ENCODE measurements at places on chromosomes 16 and 17.

DNA sequence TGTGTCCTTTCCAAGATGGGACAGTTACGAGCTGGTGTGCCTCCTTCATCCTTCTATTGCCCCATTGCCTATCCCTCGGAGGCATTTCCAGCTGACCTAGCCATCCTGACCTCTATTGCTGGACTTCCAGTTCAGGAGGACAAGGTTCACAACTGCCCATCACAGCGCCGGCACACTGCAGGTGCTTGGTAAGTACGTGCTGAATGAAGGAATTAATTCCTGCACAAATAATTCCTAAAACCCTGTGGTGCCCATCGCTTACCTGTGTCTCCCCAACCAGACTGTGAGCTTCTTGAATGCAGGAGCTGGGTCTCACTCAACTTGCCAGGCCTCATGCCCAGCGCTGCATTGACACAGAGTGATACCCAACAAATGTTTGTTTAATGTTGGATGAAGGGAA lies 13.0 kb downstream of the ALOX15B start:
- DNase-seq, result no peak

DNA sequence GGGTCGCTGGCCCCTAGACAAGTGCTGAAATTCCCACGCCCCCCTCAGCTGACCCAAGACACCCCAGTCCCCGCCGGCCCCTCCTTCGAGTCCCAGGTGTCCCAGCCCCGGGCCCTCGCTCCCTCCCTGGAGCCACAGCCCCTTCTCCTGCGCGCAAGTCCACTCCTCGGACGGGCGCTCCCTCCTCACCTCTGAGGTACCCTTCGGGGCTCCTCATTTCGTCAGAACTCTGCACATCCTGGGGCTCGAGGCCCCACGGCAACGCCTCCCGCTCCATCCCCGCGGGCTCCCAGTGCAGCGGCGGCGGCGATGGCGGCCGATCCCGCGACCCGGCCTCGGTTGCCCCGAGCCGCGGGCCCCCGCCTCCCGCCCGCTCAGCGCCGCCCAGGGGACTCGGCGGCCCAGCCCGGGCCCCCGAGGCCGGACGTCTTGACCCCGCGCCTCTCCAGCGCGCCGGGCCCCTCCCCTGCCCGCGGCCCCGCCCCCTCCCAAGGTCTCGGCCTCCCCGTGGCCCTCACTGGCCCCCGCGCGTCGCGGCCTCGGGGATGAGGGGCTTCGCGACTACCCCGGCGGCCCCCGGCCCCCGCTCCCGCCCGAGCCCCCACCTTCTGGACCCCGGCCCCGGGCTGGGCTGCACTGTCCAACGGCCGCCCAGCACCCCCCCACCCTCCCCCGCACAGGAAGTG lies at the start of gene ZNF768:
Gene ZNF768, minus strand, starts transcription at position 430 of the 686 bp plus-strand sequence. Its CDS starts 153 bp downstream, at position 277.
- DNase-seq, result no peak

DNA sequence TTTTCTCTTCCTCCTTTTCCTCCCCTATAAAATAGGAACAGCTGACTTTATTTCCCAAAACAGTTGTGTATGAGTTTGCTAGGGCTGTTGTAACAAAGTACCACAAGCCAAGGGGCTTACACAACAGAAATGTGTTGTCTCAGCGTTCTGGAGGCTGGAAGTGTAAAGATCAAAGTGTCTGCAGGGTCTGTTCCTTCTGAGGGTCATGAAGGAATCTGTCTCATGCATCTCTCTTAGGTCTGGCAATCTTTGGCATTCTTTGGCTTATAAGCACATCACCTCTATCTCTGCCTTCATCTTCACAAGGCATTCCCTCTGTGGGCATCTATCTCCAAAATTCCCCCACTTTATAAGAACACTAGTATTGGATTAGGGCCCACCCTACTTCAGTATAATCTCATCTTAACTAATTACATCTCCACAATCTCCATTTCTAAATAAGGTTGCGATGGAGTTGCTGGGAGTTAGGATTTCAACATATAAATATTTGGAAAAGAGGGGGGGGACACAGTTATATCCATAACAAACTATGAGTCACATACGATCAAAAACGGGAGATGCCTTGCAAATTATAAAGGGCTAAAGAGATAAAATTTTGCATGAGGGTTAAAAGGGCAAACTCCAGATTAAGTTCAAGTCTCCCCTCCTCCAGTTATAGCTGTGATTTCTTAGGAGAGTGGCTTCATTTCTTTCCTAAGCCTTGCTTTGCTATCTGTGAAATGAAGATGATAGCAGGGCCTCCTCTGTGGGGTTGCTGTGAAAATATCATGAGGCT lies 109.7 kb downstream of the VAT1L start:
- DNase-seq, result no peak

GRCh38 chr16:15754821-15755534 lies 101.8 kb downstream of the MYH11 start:
- DNase-seq, result no peak

DNA sequence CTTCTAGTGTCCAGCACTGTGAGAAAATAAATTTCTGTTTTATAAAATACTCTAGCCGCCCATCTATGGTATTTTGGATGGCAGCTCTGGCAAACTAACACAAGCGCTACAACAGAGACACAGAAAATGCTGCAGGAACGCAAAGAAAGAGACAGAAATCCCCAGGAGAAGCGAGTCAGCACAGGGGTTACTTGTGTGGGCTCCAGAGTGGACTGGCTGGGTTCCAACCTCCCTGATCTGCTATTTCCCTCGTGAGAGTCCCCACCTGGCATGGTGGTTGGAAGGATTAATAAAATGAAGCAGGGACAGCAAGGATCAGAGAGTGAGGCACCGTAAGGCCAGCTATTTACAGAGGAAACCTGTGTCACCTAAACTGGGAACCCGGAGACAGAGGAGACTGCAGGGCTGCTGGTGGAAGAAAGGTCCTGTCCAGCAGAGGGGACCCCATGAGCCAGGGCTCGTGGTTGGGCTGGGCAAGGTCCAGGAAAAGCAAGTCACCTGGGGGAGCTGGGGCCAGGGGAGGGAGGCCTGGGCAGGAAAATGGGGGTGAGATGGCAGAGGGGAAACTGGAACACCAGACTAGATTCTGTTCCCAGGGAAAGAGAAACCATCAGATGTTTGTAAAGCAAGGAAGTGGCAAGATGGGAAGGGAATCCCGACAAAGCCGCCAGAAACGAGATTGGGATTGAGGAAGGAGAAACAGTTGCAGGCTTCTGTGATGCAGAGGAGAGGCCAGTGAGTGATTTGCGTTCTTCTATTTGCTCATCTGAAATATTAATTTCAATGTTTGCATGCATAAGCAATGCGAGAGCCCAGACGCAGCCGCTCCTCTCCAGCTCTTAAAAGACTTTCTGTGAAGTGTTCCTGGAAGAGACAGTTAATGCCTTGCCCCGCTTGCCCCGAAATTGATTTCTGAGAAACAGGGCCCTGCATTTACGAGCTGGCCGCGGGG lies 63.0 kb upstream of the TEKT3 start:
- DNase-seq, result no peak

DNA sequence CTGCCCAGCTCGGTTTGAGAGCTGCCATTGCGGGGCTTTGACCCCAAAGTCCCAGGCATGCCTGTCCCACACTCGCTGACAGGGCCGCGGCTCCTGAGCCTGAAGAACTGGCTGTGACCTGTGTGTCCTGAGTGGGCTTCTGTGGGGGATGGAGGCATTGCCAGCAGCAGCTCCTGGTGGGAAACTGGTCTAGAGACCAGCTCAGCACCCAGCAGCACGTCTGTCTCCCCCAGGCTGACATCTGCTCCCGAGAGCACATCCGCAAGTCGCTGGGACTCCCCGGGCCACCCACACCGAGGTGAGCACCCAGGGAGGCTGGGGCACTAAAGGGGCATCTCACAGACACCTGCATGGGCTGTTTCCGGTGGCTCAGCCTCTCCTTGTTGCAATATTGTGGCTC lies 13.4 kb downstream of the ENDOV start:
- DNase-seq, result no peak

GRCh38 chr17:7579001-7579833 lies at the start of gene CD68:
Gene CD68 (plus strand): TSS chr17:7579638. CDS start chr17:7579678, 40 bp downstream.
- no peak for DNase-seq

- no peak for DNase-seq
Measured at GRCh38 chr17:80785477-80786178, 206.0 kb upstream of the CHMP6 start.

DNA sequence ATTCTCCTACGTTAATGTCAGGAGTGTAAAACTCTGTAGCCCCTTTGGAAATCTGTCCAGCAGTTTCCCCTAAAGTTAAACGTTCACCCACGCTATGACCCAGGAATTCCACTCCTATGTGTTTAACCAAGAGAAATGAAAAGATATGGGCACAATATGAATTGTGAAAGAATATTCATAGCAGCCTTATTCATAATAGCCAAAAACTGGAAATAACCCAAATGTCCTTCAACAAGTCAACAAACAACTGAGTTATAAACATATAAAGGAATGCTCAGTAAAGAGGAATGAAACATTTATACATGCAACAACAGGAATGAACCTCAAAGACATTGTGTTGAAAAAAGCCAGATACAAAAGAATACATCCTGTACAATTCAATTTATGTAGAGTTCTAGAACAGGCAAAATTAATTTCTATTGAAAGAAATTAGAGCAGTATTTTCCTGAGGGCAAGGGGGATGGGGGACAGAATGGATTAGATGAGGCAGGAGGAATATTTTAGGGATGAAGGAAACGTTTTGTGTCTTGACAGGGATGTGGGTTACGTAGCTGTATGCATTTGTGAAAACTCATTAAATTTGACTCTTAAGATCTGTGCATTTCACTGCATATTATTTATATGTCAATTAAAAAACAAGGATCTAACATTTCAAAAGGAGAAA lies 286.7 kb upstream of the CDH5 start:
- no peak for DNase-seq

DNA sequence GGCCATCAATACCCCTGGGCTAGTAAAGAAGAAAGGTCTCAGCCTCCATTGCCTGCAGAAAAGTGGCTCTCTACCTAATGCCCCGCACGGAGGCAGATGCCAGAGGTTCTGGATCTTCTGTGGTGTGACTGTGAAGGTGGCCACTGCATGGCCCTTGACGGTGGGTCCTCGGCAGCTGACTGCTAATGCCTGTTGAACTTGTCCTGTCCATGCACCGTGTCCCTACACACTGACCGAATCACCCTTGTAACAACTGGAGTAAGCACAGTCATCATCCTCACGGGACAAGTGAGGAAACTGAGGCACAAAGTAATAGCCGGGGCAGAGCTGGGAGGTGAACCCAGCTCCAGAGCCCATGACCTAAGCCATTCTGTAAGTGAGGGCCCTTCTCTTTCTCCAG lies 48.8 kb downstream of the MYH11 start:
- DNase-seq, result no peak

DNA sequence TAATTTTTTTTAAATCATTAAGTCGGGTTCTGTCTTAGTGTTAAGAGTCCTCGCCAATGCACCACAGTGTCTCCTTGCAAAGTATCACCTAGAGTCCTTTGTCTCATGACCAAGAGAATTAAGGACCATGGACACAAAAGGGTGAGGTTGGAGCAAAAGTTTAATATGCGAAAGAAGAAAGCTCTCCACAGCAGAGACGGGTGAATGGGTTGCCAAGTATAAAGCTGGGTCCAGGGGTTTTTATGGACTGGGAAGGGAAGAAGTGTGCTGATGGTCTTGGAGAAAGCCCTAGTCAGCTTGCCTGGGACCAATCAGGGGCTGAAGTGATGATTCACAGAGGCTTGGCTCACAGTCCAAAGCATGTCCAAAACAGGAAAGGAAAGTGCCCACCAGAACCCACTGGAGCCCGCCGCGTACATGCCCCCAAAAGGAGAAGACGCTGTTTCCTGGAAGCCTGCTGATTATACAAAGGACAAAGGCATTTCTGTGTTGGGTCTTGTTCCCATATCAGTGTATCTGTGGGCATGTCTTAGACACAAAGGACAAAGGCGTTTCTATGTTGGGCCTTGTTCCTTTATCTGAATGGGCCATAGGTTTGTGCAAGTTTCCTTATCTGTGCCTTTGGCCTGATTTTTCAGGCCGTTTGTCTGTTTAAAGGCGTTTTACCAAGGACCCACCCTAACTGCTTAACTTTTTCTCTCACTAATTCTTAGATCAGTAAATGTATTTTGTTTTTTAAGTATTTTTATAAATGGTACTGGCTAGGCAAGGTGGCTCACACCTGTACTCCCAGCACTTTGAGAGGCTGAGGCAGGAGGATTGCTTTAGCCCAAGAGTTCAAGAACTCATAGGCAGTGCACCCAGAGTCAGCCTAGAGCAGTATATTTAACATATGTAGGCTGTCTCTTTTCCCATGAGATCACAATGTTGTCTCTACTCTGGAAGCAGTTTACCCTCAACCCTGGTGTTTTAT lies 28.7 kb upstream of the ATF7IP2 start:
- DNase-seq, result no peak

DNA sequence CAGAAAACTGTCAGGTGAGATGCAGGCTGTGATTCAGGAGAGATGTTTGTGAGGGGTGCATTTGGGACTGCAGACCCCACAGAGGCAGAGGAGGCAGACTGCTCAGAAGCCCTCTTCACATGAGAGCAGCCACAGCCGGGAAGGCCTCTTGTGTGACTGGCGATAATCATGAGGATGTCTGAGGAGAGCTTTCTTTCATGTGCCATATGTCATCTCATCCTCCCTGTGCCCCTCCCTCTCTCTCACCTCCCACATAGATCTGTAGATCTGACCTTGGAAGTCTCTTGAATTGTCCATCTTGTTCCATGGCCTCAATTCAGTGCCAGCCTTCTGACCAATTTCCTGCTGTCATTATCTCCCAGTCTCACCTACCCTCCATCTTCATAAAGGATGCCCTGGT lies 50.5 kb downstream of the EPN2 start:
- no peak for DNase-seq

- DNase-seq, result no peak
Measured at GRCh38 chr16:56354746-56355145, 70.6 kb downstream of the AMFR start.

DNA sequence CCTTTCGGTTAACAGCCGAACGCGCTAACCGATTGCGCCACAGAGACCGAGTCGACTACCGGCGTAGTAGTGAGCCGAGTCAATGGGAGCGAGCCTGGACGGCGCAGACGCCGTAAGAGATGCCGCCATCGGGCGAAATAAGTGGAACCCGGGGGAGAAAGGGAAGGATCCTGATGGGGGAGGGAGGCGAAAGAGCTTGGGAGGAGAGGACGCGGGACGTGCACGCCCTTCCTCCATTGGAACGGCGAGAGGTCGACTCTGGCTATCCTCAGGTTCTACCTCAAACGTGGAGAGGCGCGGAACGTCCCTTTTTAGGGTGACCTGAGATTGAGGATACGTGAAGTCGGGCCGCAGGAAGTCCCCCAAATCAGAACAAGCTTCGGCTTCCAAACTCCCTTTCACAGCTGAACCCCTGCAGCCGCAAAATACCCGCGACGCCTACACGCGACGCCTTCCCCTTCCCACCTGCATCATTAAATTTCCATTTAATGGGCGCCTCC lies 683 bp upstream of the PSMB3 start:
- DNase-seq, result peak; percentile 79

DNA sequence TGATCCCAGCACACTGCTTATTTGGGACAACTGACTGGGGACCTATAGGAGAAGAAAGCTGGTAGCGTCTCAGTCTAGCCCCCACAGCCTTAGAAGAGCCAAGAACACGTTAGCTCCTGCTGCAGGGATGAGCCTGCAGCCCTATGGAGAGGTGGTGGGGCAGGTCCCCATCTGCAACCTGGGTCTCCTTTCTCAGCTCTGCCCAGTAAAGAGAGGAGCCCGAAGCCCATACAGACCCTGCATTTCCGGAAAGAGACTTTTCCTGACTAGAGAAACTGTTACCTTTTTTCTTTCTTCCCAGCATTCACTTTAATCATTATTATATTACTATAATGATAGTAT lies 788 bp downstream of the METTL22 start:
- DNase-seq, result no peak
